Stimulated activated CD4-positive, alpha-beta T cell treated with anti-CD3 and anti-CD28 coated beads, Interleukin-15, amount 100 ng/mL, for 1 hour (primary cell): ENCODE measurements at places on chromosomes 5 and 9.

DNA sequence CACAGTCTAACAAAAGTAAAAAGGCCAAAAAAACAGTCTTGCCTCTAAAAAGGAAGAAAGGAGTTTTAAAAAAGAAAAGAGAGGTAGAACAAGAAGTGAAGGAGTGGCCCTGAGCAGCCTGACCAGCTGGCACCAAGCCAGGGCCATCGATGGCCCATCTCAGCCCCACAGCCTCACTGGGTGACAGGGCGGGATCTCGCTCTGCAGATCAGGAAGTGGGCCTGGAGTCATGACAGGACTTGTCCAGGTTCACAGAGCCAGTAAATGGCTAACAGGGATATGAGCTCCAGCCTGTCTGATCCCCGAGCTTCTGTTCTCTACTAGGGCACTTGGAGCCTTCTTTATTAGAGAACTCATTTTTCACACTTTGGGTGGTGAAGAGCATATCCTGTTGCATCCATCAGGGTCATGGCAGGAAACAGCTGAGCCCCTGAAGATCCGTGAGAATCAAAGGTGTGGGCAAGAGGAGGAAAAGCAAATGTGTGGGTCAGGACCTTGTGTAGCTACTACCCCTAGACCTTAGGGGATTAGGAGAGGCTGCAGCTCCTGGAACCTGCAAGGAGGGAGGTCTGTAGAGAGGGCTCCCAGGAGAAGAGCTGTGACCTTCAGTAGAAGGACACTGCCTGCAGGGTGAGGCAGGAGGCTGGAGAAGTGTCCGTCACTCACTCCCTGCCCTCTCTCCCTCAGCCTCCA, 299.0 kb upstream of the MSX2 start:
- DNase-seq = no peak

DNA sequence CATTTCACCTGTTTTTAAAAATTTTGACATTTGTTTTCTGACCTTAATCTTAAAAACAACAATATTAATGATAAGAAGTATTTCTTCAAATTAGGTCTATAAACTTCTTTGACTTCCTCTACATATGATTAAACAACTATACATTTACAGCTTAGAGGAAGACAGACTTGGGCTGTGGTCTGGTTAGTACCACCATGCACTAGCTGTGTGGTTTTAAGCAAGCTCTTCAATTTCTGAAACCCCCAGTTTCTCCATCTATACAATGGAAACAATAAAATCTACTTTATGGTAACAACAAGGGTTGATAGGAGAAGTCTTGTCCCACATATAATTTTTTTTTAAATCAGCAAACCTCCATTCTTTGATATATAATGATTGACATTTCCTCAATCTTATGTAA, 15.7 kb downstream of the ANKDD1B start:
- no peak for DNase-seq

DNA sequence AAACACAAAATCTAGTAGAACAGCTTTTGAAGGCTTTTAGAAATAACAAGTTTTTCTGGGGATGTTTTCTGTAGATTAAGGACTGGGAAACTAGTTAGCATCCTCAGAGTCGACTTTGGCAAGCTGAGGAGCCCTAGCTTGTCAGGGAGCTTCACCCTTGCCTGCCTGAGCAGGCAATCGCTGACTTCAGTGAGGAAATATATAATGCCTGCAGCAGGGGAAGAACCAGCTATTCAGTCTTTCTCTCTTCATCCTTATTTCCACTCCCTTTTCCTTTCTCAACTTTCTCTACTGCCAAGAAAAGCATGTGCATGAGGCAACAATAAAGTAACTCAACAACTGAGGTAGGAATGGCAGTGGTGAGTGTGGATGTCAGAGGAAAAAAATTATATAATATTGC, 54.7 kb downstream of the PLK2 start:
- DNase-seq = no peak

- no peak for DNase-seq
Observed at GRCh38 chr5:141507387-141508091, 18.7 kb downstream of the PCDHGC5 start.

DNA sequence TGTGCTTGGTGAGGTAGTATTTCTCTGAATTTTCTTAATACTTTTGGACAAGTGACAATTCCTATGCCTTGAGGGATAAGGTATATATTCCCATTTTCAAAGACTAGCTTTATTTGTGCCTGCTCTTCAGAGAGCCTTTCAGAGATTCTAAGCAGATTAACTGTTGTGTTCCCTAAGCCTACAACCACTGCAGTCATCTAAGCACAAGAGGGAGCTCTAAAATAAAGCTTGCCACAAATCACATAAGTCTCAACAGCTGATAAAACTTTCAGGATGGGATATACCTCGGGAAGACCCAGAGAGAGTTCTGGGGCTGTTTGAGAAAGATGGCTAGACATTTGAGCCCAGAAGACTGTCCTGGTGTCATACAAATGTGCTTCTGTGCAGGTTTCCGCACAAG, 157.3 kb downstream of the CYLC2 start:
- no peak for DNase-seq

DNA sequence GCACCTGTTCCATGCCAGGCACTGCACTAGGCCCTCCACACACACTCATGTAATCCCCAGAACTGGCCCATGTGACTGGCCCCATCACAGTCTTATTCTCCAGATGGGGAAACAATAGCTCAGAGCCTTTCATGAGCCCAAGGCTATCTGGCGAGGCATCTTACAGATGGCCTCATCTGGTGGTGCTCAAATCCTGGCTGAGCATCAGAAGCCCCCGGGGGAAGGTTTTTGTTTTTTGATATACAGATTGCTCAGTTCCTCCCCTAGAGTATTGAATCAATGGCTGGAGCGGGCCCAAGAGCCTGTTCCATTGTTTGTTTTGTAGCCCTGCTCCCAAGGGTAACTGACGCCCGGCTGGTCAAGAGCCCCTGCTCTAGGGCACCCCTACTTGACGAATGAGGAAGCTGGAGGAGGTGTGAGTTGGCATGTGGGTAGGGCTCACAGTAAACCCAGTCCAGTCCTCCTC, 145.3 kb upstream of the RAPGEF1 start:
- DNase-seq = no peak

- DNase-seq = no peak
Observed at GRCh38 chr5:89929834-89930233, 479.7 kb downstream of the CETN3 start.

- DNase-seq = no peak
Observed at GRCh38 chr5:98657559-98657958, 115.9 kb upstream of the RGMB start.

GRCh38 chr5:132267931-132268768, 10.7 kb downstream of the PDLIM4 start:
- no peak for DNase-seq

DNA sequence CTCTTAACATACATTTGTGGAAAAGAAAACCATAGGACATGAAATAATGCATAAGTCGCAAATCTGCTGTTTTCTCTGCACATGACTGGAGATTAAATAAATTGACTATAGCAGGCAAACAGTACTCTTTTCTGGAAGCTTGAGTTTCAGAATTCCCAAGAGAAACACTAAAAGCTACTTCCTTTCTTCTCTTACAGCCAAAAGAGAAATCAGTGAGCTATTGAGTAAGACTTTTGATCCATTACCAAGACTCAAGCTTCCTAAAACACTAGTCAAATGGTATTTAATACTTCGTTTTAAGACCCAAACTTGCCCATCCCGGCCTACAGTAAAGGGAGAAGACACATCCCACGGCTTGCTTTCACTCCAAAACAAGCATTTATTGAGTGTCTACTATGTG, 335.8 kb upstream of the PUM3 start:
- DNase-seq = no peak

DNA sequence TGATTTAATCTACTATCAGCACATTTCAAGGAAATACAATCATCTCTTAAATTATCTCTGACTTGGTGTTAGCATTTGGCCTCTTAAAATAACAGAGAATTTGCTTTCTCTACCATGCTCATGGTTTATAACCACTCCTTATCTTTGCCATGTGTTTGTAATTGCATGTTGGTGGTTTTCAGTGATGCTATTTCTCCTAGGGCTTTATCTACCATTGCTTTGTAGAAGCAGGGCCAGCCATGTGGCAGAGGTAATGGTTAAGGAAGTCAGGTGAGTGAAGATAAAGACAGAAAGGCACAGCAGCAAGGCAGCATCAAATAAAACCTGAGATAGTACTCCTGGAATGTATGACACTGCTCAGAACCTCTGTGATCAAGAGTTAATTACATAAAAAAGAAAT, 206.2 kb downstream of the FER start:
- DNase-seq = no peak

GRCh38 chr9:112361601-112362000, 18.3 kb upstream of the HSDL2 start:
- no peak for DNase-seq

DNA sequence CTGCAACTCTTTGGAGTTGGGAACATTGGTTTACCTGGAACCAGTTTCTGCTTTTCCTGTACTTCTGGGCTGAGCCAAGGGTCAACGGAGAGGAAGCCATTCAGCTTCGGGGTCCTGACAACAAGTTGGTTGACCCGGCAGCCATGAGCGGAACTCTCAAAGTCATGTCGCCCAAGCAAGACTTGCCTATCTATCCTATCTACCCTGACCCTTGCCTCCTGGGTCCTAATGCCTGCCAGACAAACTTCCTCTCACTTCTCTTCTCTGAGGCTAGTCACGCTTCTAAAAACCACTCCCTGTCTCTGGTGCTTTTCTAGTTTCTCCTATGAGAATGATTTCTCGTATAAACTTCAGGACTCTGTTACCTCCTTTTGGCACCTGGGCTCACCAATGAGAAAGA, 44.7 kb upstream of the CRHBP start:
- DNase-seq = no peak

- no peak for DNase-seq
Observed at GRCh38 chr5:116482394-116482793, 92.2 kb downstream of the SEMA6A start.

- DNase-seq = no peak
Observed at GRCh38 chr9:36584620-36585460, 12.1 kb downstream of the MELK start.

GRCh38 chr5:1406681-1407640, 38.3 kb downstream of the SLC6A3 start:
- DNase-seq = no peak

GRCh38 chr5:157554179-157555036, 21.2 kb downstream of the ADAM19 start:
- DNase-seq = no peak

- no peak for DNase-seq
Observed at GRCh38 chr5:95986937-95987520, 25.4 kb upstream of the ELL2 start.

DNA sequence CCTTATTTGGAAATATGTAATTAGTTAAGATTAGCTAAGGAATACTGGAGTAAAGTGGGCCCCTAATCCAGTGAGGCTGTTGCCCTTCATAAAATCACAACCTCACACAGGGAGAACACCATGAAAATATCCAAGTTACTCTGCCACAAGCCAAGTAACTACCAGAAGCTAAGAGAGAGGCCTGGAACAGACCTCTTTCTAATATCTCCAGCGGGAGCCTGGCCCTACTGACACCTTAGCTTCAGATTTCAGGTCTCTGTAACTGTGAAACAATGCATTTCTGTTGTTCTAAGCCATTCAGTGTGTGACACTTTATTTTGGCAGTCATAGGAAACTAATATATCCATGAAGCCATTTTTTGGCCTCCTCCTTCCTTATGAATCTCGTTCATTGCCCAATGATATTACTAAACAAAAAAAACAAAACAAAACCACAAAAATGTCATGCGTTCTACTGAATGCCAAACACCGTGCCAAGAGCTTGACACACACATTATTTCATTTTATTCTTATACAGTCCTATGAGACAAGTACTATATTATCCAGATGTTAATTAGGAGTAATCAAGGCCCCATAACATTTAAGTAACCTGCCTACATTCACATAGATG, 699.0 kb downstream of the MAT2B start:
- DNase-seq = no peak

GRCh38 chr5:56154732-56155484, 78.2 kb downstream of the ANKRD55 start:
- DNase-seq = no peak

DNA sequence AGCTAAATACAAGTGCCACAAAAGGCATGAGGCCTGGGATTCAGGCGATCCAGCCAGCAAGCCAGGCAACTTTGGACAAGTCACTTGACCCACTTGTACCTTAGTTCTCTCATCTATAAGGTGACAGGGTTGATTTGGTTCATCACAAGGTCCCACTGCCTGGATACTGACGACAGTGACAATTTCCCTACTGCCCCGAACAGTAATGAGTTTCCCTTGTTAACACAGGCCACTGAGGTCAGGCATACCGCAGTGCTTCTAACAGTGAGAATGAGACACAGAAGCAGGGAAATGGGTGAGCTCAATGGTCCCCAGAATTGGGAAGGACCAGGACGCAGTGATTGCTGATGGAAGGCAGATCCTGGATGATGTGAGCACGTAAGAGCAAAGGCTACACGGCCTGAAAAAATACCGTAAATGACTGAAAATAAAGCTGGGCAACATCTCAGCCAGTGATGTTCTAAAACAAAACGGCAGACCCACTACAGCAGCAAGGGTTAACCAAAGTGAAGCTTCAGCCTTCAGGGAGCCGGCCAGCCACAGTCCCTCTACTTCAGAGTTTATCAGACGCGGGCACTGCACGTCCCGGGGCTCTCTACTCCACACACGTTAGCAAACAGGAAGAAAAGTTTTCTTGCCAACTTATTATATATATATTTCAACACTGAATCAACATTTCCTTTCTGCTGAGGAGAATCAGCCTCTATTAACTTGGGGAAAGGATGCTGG, 846 bp downstream of the MGAT1 start:
- DNase-seq = no peak

DNA sequence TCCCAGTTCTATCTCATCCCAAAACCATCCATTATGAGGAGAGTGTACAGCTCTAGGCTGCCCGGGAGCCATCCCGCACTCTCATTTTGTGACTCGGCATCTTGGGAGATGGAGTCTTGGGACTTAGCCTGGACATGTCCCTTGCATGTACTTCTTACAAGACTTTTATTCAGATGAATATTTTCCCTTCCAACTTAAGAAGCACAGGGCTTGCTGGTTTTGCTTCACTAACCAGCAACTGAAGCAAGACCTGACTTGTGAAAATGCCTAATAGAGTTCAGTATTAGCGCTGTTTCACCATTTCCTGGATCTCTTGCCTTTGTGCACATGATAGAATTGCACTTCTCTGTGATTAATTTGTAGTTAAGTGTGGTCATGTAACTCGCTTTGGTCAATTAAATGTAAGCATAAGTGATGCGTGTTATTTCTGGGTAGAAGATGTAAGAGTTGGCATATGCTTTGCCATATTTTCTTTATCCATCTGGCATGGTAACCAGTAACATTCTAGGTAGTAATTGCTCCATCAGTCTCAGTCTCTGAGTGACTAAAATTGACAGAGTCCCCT, 55.8 kb downstream of the PDCD1LG2 start:
- DNase-seq = no peak

GRCh38 chr9:88722753-88723152, 187.8 kb downstream of the NXNL2 start:
- no peak for DNase-seq

DNA sequence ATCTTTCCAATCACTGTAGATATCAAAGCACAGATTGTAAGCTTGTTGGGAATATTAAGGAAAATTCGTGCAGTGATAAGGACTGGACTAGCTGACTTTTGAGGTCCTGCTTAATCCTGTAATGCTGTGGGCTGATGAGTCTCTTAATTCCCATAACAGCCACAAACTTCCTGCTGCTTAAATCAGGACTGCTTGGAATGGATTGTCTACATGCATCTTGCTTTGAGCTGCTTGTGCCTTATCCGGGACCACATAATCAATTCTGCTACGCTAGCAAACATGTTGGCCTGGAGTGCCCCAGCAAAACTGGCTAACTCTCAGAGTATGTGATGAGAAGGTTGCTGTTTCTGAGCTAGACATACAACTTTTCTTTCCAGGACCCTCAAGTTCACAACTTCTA, 79.6 kb downstream of the SNCAIP start:
- no peak for DNase-seq
